Lung (tissue), 17 donors: ENCODE measurements at places on chromosomes 1 and 21. TPM values are rescaled to one million over a fixed set of nuclear protein-coding genes. Genes with fewer than 3 reads are reported as not detected.

DNA sequence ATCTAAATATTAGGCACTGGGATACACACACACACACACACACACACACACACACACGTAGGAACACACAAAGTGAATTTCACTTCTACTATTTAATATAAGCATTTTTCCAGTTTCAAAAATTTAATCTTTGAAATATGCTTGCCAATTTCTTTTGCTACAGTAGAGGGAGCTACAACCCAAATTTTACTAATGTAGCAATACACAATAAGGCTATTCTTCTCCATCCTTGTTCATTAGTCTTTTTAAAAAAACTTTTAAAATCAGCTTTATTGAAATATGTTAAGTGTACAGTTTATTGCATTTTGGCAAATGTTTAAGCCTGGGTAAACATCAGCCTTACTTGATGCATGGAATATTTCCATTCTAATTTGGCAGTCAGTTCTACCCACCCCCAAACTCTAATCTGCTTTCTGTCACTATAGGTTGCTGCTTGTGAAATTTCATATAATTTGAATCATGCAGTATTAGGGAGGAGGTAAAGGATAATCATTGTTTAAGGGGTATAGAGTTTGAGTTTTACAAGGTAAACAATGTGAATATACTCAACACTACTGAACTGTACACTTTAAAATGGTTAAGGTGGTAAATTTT lies 93.0 kb upstream of the TENT5C start:
- H3K4me3 ChIP-seq, result no peak overlapping the region
- no peaks in the 10 kb centered on the region for H3K27me3 ChIP-seq
- no peak overlapping the region for H3K27ac ChIP-seq
- no peaks in the 10 kb centered on the region for H3K36me3 ChIP-seq

The CFAP57 gene
- 12.3 TPM for total RNA-seq

DNA sequence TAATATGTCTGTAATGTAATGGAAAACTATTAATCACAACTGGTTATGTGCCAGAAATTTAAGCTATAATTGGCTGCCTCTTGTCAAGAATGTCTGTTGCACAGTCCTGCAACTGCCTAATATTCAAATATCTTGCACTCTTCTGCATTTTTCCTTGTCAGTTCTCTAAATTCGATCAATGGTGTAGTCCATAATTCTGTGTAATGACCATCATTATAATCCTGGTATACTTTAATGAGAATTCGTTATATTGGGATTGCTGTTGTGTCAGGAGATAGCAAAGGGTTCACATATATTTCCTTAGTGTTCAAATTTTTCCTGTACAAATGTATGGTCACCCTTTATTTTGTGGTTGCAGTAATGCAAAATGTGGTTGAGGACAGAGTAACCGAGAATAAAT lies 4.8 kb downstream of the NTNG1 start:
- H3K4me1 ChIP-seq, result peaks cover 14% of the 10 kb centered on the region
- no peak overlapping the region for H3K27ac ChIP-seq
- no peaks in the 10 kb centered on the region for H3K36me3 ChIP-seq
- DNase-seq, result no peak
- no peak overlapping the region for H3K4me3 ChIP-seq

DNA sequence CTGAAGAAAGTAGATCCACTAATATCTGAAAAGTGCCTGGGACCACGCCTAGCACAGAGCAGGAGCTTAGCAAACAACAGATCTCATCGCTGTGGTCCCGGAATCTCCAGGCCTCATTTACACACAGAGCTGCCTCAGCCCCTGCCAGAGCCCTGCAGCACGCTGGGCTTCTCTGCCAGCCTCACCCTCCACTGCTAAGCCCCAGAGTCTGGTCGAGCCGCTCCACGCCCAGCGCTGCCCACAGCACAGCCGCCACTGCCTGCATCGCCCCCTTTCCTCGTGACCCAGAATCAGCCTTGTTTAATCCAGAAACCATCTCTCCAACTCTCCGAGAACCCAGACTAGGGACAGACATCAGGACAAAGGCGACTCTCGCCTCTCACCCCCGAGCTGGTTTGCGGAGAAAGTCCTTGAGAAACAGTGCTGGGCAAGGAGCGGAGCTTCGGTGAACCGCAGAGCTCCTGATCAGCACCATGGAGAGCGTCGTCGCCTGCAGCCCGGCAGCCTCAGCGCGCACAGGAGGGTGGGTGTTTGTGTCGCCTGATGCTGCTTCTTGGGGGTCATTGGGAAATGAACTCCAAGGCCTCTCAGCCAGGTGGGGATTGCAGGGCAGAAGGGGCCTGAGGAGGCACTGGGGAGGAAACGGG lies 145.1 kb downstream of the NPHP4 start:
- H3K27ac ChIP-seq, result no peak overlapping the region
- no peaks in the 10 kb centered on the region for H3K4me1 ChIP-seq
- H3K36me3 ChIP-seq, result no peaks in the 10 kb centered on the region
- peak; percentile 78 for DNase-seq

- no peak overlapping the region for H3K4me3 ChIP-seq
- H3K27ac ChIP-seq, result no peak overlapping the region
- peaks cover 13% of the 10 kb centered on the region for H3K4me1 ChIP-seq
- no peaks in the 10 kb centered on the region for H3K27me3 ChIP-seq
These were observed 10.4 kb downstream of the ATPAF1 start for GRCh38 chr1:46657775-46658174.

- H3K27ac ChIP-seq, result no peak overlapping the region
- no peaks in the 10 kb centered on the region for H3K36me3 ChIP-seq
- H3K4me3 ChIP-seq, result no peak overlapping the region
- peaks cover 10% of the 10 kb centered on the region for H3K4me1 ChIP-seq
- no peak for DNase-seq
- H3K27me3 ChIP-seq, result no peaks in the 10 kb centered on the region
These were observed 914 bp upstream of the ADGRB2 start for GRCh38 chr1:31765041-31765467.

DNA sequence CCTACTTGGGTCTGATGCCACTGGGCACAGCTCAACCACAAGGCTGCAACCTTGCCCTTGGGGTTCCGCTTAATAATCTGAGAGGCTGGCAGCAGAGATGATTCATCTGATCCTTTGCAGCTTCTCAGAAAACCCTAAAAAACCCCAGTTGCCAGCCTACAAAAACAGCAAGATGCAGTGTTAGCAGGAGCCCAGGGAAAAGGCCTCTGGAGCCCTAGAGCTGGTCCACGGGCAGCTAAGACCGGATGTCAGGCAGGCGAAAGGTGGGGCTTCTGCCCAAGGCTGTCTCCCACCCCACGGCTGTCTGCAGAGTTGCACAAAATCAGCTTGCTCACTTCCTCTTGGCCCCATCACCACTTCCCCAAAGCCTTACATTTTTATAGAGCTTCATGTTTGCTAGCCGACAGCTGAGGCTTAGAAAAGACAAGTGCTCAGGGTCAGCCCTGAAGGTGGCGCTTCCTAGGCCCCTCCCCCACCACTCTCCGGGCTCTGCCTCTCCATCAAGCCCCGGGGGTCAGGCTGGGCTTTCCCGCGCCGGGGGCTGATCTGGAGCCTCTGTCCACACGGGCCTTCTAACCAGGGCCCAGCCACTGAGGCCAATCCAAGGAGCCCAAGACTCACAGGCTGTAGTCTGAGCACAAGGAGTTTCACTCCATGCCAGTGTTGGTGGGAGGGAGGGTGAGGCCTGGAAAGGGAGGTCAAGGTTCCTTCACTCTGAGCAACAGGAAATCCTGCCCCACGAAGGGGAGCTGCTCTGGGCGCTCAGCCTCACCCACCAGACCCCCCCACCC lies 4.2 kb upstream of the ADORA3 start:
- H3K4me1 ChIP-seq, result peaks cover 24% of the 10 kb centered on the region
- H3K36me3 ChIP-seq, result no peaks in the 10 kb centered on the region
- H3K27me3 ChIP-seq, result no peaks in the 10 kb centered on the region
- H3K27ac ChIP-seq, result peak overlapping the region; percentile 99
- DNase-seq, result peak; percentile 81

The S100A14 gene
- 150 TPM for total RNA-seq

- H3K36me3 ChIP-seq, result no peaks in the 10 kb centered on the region
- no peaks in the 10 kb centered on the region for H3K27me3 ChIP-seq
- no peak for DNase-seq
- no peak overlapping the region for H3K4me3 ChIP-seq
These were observed 235.2 kb upstream of the IRF2BP2 start for GRCh38 chr1:234845097-234845660.

The SMCP gene
- not detected for total RNA-seq

The RGS7 gene
- total RNA-seq, result 0.25 TPM

GRCh38 chr1:216464489-216464888 lies 41.2 kb upstream of the USH2A start:
- no peaks in the 10 kb centered on the region for H3K36me3 ChIP-seq
- DNase-seq, result no peak
- H3K27ac ChIP-seq, result no peak overlapping the region
- H3K27me3 ChIP-seq, result no peaks in the 10 kb centered on the region

DNA sequence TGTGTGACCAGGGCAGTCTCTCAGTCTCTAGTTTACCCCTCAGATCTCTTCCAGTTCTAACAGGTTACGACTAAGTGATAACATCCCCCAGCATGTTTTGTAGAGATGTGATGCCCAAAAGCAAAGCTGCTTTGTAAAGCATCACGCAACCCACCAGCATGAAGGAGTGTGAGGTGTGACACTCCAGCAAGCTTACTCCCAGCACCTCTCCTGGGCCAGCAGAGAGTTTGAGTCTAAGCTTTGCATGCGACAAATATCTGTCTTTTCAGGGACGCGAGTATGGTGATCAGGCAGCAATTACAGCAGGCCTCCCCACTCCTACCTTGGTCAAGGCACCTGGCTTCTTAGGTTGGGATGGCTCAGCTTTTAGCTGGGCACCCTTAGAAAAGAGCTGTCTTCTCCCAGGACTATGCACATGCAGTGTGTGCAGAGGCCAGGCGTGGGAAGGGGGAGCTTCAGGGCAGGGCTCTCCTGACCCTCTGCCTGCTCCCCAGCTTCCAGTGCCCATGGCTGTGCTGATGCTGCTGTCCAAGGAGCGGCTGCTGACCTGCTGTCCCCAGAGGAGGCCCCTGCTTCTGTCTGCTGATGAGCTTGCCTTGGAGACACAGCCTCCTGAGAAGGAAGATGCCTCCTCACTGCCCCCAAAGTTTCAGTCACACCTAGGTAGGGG lies 48.2 kb downstream of the ELK4 start:
- no peaks in the 10 kb centered on the region for H3K4me1 ChIP-seq
- no peak for DNase-seq
- peak overlapping the region; percentile 78 for H3K27ac ChIP-seq
- no peaks in the 10 kb centered on the region for H3K36me3 ChIP-seq

The TRPM2 gene
- total RNA-seq, result 13.1 TPM

DNA sequence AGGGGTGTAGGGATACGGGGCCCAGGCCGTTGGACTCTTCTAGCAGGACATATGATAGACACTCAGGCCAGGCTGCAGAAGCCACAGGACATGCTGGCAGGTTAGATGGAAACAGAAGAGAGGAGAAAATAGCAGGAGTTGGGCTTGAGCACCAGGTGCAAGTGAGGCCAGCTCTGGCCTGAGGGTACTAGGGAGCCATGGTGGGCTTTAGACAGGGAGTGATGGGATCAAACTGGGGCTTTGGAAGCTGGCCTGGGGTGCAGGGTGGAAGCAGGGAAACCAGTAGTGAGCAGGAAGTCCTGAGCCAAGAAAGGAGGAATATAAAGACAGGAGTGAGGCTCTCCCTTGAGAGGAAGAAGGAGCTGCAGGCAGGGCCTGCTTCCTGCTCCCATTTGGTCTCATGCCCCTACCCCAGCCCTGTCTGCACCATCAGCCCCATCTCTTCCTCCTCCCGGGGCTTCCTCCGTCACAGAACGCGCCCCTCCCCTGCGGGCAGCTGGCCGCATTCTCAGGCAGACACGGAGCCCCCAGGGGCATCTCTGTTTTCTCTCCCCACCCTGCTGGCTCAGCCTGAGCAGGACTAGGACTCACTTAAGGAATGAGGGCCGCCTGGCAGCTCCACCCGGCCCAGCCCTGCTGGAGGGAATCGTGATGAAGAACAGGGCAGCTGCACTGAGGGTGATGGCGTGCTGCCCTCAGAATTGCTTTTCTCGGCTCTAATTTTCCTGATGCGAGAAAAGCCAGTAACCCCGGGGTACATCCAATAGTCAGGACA lies 165.5 kb upstream of the TMEM51 start:
- no peak overlapping the region for H3K4me3 ChIP-seq
- DNase-seq, result no peak
- H3K27ac ChIP-seq, result no peak overlapping the region
- no peaks in the 10 kb centered on the region for H3K4me1 ChIP-seq

The PCBP3 gene
- total RNA-seq, result 8.2 TPM

The IL12RB2 gene
- total RNA-seq, result 2.1 TPM

- no peaks in the 10 kb centered on the region for H3K36me3 ChIP-seq
- no peaks in the 10 kb centered on the region for H3K27me3 ChIP-seq
- DNase-seq, result no peak
- no peaks in the 10 kb centered on the region for H3K4me1 ChIP-seq
These were observed 419.0 kb upstream of the LRRC7 start for GRCh38 chr1:69148731-69149130.

- no peak overlapping the region for H3K4me3 ChIP-seq
- no peaks in the 10 kb centered on the region for H3K36me3 ChIP-seq
- no peaks in the 10 kb centered on the region for H3K27me3 ChIP-seq
These were observed 92.3 kb downstream of the ST6GALNAC5 start for GRCh38 chr1:76959556-76959955.

GRCh38 chr1:47436979-47437446 lies 831 bp upstream of the FOXD2 start:
- peak overlapping the region; percentile 56 for H3K4me3 ChIP-seq
- H3K4me1 ChIP-seq, result peaks cover 4% of the 10 kb centered on the region
- no peaks in the 10 kb centered on the region for H3K36me3 ChIP-seq

The JAM2 gene
- 57.1 TPM for total RNA-seq

DNA sequence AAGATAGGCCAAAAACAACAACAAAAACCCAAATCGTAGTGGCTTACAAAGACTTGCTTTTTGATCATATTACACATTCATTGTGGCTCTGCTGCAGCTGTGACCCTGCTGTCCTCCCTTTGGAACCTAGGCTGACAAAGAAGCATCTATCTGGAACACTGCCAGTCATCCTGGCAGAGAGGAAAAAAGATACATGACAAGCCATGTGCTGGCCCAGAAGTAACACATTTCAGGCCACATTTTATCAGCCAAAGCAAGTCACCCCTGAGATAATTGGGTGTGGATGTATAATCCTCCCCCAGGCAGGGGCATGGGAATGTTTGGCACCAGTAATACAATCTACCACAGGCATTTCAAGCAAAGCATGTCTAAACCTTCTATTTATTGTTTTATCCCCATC lies 37.2 kb upstream of the AGO1 start:
- H3K36me3 ChIP-seq, result peaks cover 31% of the 10 kb centered on the region
- DNase-seq, result peak; percentile 22
- H3K27me3 ChIP-seq, result no peaks in the 10 kb centered on the region

The CTSK gene
- 11.1 TPM for total RNA-seq

- no peak for DNase-seq
- H3K27me3 ChIP-seq, result no peaks in the 10 kb centered on the region
- no peak overlapping the region for H3K4me3 ChIP-seq
- peaks cover 4% of the 10 kb centered on the region for H3K36me3 ChIP-seq
- no peak overlapping the region for H3K27ac ChIP-seq
These were observed 6.3 kb downstream of the TMEM200B start for GRCh38 chr1:29117381-29117780.

- DNase-seq, result peak; percentile 28
- no peak overlapping the region for H3K27ac ChIP-seq
- H3K27me3 ChIP-seq, result peaks cover 88% of the 10 kb centered on the region
- no peaks in the 10 kb centered on the region for H3K36me3 ChIP-seq
- no peak overlapping the region for H3K4me3 ChIP-seq
These were observed 6.5 kb downstream of the TAL1 start for GRCh38 chr1:47225430-47226100.
